ENCODE measurements at places on chromosomes 16 and 17.

- DNase-seq: no peak
Observed at GRCh38 chr17:12510535-12510934, 155.2 kb upstream of the MYOCD start.

GRCh38 chr17:40888196-40888720 is 3.2 kb upstream of the KRT20 start:
- DNase-seq: no peak

GRCh38 chr17:18141210-18141803 is 32.8 kb downstream of the MYO15A start:
- DNase-seq: peak; percentile 76

DNA sequence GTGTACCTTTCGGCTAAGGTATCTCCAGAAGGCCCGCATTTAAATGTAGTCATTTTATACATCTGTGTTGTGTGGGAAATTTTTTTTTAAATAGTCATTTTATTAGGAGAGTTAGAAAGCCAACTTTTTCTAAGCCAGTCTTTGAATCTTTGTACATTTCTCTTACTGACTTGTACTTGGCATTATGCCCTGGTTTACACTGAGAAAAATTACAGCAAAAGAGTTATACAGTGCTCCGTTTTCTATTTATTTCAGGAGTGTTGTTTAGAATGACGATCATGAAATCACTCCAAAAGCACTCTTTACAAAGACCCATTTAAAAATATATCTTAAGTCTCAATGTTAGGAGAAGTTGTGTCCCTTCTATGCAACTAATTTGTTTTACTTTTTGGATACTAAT is 91.8 kb downstream of the CYB561 start:
- no peak for DNase-seq

- no peak for DNase-seq
Observed at GRCh38 chr17:44768505-44769142, 9.8 kb downstream of the ADAM11 start.

- DNase-seq: peak; percentile 19
Observed at GRCh38 chr16:19118938-19119431, 5.2 kb downstream of the ITPRIPL2 start.

- DNase-seq: no peak
Observed at GRCh38 chr16:89221604-89222003, 4.1 kb downstream of the ZNF778 start.

DNA sequence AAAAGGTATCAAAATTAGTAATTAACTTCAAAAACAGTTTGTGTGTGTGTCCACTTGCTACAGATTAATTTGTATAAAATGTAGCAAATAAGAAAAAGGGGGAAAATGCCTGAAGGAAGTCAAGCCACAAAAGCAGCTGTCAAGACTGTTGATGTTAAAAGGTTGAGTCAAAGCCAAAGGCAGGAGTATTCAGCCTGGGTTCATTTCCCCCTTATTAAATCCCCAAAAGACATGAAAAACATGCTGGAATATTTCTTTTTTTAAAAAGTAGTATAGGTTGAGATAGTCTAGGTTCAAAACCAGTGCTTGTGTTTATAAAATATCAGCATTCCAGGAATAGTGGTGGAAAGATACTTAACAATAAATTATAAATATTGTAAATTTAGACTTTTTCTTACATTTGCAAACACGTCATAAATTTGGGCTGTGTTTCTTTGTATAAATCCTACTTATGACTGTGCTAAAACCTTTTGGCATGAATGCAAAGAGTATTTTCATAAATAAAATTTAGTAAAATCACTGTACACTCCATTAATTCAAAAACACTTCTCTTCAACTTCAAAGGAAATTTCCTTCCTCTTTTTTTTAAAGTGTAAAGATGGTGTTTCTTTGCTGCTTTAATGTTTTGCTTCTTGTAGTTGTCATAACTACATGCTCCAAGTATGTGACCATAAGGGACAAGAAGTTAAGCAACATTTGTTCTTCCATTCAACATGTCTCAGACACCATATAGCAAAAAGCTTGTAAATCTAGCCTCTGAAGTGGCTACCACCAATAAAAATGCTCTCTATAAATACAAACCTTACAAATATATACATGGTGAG is 72.0 kb downstream of the SKAP1 start:
- DNase-seq: no peak

- DNase-seq: no peak
Observed at GRCh38 chr16:56477096-56477878, 25.9 kb downstream of the OGFOD1 start.

DNA sequence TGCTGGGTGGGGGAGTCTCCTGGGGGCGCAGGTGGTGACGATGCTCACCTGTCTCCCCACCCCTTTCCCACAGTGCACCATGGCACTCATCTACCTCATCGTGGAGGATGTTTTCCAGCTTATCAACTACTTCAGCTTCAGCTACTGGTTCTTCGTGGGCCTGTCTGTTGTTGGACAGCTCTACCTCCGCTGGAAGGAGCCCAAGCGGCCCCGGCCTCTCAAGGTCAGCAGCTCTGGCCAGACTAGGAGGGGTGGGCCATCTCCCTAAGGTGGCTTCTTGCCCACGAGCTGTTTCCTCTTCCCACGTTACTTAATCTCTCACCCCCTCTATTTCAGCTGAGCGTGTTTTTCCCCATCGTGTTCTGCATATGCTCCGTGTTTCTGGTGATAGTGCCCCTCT is 14.5 kb downstream of the SLC7A6OS start:
- DNase-seq: no peak
